Stimulated activated CD4-positive, alpha-beta T cell treated with anti-CD3 and anti-CD28 coated beads, Interleukin-1b, Interleukin-23, amount 100 ng/mL, for 1 hour (primary cell): ENCODE measurements at places on chromosomes 16 and 17.

DNA sequence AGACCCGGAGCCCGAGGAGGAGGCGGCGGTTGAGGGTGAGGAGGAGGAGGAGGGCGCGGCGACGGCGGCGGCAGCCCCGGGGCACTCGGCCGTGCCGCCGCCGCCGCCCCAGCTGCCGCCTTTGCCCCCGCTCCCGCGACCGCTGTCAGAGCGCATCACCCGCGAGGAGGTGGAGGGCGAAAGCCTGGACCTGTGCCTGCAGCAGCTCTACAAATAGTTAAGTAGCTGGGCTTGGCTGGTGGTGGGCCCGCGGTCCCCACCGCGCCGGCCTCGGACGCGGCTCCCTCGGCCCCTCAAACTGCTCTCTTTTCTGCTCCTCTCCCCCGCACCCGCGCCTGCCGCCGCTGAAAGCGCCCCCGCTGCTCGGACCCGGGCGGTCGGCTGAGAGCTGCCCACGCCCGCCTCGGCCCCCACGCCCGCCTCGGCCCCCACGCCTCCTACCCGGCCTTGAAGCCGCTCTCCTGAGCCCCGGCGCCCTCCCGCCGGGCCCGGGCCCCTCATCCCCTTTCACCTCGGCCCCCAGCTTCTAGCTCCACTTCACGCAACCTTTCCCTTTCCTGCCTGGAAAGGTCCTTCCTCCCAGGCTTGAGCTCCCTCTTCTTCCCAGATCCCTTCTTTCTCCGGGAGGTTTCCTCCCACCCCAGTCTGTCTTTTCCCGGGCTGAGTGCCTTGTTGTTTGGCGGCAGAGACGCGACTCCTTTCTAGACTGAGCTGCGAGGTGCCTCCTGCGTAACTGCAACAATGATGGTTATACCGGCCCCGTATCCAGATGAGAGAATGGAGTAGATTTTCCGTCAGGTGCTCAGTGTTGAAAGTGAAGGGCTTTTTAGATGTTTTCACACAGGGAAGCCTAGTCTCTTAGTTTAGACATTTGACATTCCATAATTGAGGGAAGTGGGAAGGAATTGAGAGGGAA is 850 bp downstream of the PPM1E start:
- DNase-seq, result no peak

DNA sequence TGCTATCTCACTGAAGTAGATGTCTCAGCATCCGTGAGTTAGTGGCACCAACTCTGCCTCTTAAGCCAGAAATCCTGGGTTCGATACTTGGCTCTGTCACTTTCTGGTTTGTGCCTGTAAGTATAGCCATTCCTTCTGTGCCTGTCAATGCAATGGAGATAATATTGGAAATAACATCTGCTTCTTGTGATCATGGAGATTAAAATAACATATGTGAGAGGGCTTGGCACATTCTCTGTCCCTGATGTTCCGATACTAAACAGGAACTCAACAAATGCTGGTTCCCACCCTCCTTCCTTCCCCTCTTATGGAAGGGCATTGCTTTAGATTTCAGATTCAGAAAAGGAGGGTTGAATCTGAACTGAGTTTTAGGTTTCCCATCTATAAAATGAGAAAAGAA is 39.8 kb downstream of the TBX4 start:
- DNase-seq, result no peak

DNA sequence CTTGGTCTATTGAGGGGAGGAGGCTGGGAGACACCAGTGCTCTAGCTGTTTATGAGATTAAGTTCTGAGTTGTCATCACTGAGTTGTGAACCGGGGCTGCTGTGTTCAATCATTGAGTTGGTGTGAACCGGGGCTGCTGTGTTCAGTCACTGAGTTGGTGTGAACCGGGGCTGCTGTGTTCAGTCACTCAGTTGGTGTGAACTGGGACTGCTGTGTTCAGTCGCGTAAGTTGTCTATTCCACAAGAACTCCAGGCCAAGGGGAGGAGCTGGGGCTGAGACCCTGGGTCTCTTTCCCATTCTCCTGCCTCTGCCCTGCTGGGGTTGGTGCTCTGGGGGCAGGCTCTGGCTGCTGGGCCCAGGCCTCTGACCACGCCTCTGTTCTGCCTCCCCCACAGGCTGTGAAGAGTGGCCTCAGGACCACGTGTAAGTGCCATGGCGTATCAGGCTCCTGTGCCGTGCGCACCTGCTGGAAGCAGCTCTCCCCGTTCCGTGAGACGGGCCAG is 24.5 kb downstream of the WNT9B start:
- no peak for DNase-seq

DNA sequence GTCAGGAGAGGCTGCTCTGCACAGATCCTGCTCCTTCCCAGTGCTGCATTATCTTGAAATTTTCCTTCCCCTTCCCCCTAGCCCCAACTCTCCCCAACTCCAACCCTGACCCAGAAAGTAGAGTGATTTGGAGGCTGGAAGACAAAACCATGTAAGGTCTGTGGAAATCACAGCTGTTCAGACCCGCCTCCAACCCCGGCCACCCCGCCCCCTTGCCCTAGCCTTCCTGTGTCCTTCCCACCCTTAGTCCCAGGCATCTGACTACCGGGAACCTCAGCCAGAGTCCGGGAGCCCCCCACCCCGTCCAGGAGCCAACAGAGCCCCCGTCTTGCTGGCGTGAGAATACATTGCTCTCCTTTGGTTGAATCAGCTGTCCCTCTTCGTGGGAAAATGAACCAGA is at the start of gene AOC3:
AOC3 (plus strand) TSS at position 246 of the 400 bp plus-strand sequence; CDS start at position 391, 145 bp downstream.
- DNase-seq, result no peak

DNA sequence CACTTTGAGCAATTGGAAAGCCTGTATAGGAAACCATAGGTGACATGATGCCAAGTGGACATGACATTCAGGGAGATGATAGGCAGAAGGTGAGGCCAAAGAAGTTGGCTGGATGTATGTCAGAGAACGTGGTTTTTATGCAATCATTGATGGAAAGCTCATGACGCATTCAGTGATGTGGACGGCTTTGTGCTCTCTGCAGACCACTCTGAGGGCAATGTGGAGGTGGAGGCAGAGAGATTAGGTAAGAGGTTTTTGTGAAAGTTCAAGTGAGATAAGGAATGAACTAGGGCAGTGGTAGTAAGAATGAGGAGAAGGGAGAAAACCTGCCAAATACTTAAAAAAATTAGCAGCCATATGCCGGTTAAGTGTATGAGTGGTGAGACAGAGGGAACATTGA is 99.0 kb downstream of the PRKCA start:
- no peak for DNase-seq

DNA sequence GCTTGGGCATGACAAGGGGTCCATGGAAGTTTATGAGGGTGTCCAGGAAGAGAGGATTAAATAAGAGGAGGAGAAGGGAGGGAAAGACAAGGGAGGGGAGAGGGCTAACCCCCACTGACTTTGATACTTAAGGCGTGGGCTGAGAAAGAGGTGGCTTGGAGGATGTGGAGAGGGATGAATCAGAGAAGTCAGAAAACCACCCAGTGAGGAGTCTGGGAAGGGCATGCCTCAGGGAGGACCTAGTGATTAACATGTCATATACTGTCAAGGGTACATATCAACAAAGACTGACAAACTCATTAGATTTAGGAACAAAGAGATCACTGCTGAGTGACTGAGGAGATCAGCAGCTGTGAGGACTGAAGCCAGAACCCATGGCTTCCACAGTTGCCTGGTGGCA is 145.4 kb downstream of the IRX5 start:
- no peak for DNase-seq

DNA sequence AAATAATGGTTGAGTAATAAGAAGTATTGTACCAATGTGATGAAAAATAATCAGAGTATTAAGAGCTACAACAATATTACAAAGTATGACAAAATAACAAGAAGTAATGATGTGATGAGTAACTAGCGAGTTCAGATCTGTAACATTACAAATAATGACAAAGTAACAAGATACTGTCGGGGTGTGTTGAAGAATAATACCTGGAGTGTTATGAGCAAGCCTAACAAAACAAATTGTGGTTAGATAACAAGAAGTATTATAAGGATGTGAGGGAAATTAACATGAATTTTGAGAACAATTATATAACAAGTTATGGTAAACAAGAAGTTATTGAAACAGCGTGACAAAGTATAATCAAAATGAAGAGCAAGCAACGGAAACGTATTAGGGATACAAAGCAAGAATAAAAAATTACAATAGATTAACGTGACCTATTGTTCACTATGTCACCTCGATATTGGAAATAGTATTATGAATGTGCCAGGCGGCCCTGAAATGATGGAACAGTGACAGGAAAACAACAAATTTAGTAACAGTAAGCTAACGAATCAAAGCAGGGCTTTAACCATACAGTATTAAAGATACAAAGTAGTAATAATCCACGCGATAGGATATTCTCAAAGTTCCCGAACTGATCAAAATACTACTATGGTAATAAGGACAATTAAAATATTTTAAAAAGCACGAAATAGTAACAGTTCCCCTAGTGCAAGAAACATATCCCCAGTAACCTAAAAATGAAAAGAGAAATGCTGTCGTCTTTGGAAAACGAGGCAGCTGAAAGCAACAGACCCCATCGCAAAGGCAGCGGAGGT is 1.6 kb downstream of the TBX4 start:
- DNase-seq, result no peak

DNA sequence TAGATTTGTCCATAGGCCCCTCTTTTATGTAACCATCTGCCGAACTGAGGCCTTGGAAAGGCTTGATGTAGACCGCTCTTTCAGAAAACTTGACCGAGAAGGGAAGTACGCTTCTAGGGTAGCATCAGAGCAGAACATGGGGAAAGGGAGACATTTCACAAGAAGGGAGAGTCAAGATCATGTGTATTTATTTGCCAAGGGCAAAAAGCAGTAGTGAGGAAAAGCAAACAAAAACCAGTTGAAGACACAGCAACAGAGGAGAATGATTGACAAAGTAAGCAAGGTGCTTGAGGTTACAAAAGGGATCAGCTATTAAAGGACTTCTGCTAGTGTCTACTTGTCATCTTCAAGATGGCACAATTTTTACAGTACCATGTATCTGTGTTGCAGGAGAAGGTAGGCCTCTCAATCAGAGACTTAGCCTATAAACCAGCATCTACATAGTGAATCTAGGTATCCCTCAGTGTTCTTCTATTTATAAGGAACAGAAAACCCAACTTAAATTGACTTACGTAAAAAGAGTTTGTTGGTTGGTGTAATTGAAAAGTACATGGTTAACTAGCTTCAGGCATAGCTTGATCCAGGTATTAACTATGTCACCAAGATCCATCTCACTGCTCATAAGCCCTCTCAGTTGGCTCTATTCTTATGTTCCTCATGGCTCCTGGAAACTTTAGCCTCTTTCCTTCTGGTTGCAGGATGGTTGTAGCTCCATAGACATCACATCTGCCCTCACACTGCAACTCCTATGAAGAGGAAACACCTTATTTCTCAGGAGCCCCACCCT is 288.4 kb downstream of the IRX3 start:
- DNase-seq, result no peak

- peak; percentile 21 for DNase-seq
These were observed 112.4 kb downstream of the SPECC1 start for GRCh38 chr17:20121359-20122253.

DNA sequence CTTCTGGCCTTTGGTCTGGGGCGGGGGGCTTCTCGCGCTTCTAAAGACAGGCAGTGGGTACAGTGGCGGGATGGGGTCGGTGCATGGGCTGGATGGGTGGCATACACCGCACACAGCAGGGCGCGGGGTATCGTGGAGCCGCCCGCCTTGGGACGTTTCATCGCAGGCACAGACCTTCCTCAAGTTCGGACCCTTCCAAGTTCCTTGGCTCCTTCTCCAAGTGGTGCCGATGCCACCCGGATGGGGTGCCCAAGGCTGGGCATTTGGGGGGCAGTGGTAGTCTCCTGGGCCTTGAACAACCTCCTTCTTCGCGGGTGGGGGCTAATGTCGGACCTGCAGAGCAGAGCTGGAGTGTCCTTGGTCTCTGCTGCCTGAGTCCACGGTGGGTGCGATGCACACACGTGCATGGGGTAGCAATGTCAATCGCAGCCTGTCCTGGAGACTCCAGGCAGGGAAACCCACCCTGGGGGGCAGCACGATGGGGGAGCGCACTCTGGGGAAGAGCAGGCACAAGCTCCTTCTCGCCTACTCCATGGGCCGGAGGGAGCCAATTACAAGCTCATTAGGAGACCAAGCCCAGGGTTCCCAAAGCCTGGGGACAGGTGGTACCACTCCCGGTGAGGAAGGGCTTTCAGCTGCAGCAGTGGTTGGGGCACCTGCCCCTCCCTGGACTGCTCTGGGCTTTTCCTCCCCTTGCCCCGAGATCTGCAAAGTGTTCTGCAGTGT is 686 bp upstream of the MTSS2 start:
- DNase-seq, result no peak

GRCh38 chr17:50262001-50262794 is 12.1 kb upstream of the TMEM92 start:
- DNase-seq, result no peak

DNA sequence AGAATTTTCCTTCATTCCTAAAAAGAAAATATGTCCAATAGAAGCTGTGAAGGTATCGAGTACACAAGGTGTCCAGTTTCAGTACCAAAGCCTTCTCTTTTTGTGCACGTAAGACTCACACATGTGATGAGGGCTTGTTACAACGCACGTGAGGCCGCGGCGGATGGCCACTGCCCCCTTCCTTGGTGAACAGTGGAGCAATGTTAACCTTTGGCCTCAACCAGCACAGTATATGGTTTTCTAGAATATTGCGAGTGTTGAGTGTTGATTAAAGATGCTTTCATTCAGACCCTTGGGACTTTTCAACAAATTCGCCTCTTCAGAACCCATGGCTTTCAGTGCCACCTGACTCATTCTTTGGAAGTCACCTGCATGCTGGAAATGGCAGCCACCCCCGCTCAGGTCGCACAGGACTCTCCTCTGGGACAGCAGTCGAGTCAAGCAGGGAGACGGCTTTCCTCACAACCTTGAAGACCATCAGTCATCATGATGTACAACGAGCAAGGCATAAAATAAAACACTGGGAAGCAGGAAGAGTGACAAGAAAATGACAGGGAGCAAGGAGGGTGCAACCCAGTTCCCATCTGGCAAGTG is 14.5 kb downstream of the MAP1LC3B start:
- no peak for DNase-seq

DNA sequence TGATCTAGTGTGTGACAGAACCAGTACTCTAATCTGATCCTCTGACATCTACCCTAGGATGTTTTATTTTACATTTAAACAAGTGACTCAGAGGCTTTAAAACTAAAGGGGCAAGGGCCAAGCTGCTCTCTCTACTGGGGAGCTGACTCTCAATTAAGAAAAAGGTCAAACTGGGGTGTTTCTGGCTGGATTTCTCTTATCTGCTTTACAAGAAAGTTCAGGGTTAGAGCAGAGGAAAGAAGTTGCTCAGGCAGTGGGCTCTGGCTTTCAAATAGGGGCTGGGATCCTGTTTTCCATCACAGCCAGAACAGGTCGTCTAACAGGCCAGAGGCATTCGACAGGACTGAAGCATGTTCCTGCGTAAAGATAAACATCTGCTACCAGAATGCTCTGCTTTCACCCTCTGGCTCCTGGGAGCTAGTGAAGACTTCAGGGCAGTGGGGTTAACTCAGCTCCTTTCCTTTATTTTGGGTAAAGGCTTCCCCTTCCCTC is 8.5 kb downstream of the MMP28 start:
- DNase-seq, result no peak
